Calu3 (cell line): ENCODE measurements at places on chromosomes 3 and 15. TPM values are rescaled to one million over a fixed set of nuclear protein-coding genes. Genes with fewer than 3 reads are reported as not detected.

GRCh38 chr15:85886309-85886811 lies 91.6 kb upstream of the KLHL25 start:
- H3K36me3 ChIP-seq, result no peaks in the 10 kb centered on the region
- no peaks in the 10 kb centered on the region for H3K4me1 ChIP-seq
- no peak for DNase-seq
- no peak overlapping the region for H3K4me3 ChIP-seq

DNA sequence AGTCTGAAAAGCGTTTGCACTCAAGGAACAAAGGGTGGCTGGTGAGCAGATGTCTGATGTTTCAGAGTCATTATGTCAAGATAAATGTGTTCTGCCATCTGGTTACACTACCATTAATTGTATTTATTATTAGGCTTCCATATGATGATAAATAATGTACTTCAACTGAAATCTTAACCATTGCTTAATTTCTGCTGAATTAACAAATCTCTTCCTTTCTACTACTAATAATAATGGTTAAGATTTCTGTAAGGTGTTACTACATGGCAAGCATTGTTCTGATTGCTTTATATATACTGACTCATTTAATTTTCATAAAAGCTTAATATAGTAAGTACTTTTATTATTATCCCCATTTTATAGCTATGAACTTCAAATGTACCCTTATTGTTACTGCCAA lies 68.4 kb upstream of the GALNT15 start:
- peaks cover 14% of the 10 kb centered on the region for H3K36me3 ChIP-seq
- H3K27me3 ChIP-seq, result no peaks in the 10 kb centered on the region
- no peak overlapping the region for H3K27ac ChIP-seq
- peaks cover 24% of the 10 kb centered on the region for H3K4me1 ChIP-seq
- no peak overlapping the region for H3K4me3 ChIP-seq

Gene PLSCR5
- not detected in 2 replicates for total RNA-seq

- no peaks in the 10 kb centered on the region for H3K36me3 ChIP-seq
- H3K4me1 ChIP-seq, result peaks cover 12% of the 10 kb centered on the region
- no peak for DNase-seq
- H3K4me3 ChIP-seq, result no peak overlapping the region
- H3K27me3 ChIP-seq, result no peaks in the 10 kb centered on the region
Measured at GRCh38 chr3:101200461-101200860, 119.9 kb downstream of the IMPG2 start.

GRCh38 chr3:25775936-25776335 lies 7.3 kb downstream of the NGLY1 start:
- peaks cover 21% of the 10 kb centered on the region for H3K36me3 ChIP-seq
- no peaks in the 10 kb centered on the region for H3K27me3 ChIP-seq
- no peaks in the 10 kb centered on the region for H3K4me1 ChIP-seq
- H3K27ac ChIP-seq, result no peak overlapping the region

Gene STRIT1
- not detected in 2 replicates for total RNA-seq

- H3K27me3 ChIP-seq, result no peaks in the 10 kb centered on the region
- H3K4me3 ChIP-seq, result no peak overlapping the region
- peaks cover 2% of the 10 kb centered on the region for H3K36me3 ChIP-seq
- no peaks in the 10 kb centered on the region for H3K4me1 ChIP-seq
- peak; percentile 2 for DNase-seq
Measured at GRCh38 chr3:14989943-14990779, 42.8 kb downstream of the NR2C2 start.

DNA sequence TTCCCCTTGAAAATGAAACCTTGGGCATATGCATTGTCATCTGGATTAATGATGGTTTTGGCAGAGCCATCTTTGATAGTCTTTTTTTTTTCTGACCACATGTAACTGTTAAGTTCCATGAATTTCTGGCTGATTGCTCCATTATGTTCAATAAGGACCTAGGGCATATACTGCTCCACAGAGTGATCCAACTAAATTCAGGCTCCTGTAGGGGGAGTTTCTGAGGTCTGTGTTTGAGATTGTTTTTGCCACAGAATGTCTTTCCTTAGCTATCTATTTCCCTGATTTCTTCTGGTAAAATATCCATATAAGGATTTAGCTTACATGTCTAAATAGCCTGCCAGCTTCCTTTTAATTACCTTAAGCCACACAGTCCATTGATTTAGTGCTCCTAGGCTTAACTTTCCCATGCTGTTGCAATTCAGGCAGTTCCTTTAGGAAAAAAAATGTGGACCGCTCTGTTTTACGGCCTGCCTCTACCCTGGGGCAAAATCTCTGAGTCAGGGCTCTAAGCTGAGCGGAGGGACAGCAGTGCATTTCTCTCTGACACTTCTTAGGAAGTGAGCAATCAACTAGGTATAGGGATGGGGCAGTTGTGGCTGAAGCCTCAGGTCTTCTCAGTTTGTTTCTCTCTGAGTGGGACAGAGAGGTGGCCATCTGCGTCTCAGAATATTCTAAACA lies 796.2 kb downstream of the NR2F2 start:
- no peak overlapping the region for H3K4me3 ChIP-seq
- DNase-seq, result no peak
- no peaks in the 10 kb centered on the region for H3K27me3 ChIP-seq
- H3K4me1 ChIP-seq, result no peaks in the 10 kb centered on the region
- H3K36me3 ChIP-seq, result no peaks in the 10 kb centered on the region
- no peak overlapping the region for H3K27ac ChIP-seq

- no peaks in the 10 kb centered on the region for H3K27me3 ChIP-seq
- H3K4me1 ChIP-seq, result no peaks in the 10 kb centered on the region
- H3K4me3 ChIP-seq, result no peak overlapping the region
- peaks cover 26% of the 10 kb centered on the region for H3K36me3 ChIP-seq
- DNase-seq, result peak; percentile 69
Measured at GRCh38 chr3:33717616-33717865, 513 bp downstream of the CLASP2 start.

- H3K4me1 ChIP-seq, result no peaks in the 10 kb centered on the region
- peaks cover under 1% of the 10 kb centered on the region for H3K36me3 ChIP-seq
- H3K27ac ChIP-seq, result no peak overlapping the region
Measured at GRCh38 chr3:64494526-64494925, 193.3 kb downstream of the ADAMTS9 start.

Gene FSIP1
- 0.27 and 0.28 TPM in 2 replicates for total RNA-seq
